Left cardiac atrium (tissue), 4 donors: ENCODE measurements at places on chromosomes 2 and 18. TPM values are rescaled to one million over a fixed set of nuclear protein-coding genes. Genes with fewer than 3 reads are reported as not detected.

MORN2 gene
- total RNA-seq, result 14.3 TPM

DUSP19 gene
- total RNA-seq, result 5.9 TPM

FLACC1 gene
- total RNA-seq, result 4.9 TPM

CPLX4 gene
- not detected for total RNA-seq

PARD6G gene
- total RNA-seq, result 4.1 TPM

DPYSL5 gene
- not detected for total RNA-seq

NT5C1B gene
- not detected for total RNA-seq

CCDC85A gene
- 2.5 TPM for total RNA-seq

SNORC gene
- 0.77 TPM for total RNA-seq

ORMDL1 gene
- total RNA-seq, result 29.7 TPM

SIX2 gene
- 1.3 TPM for total RNA-seq

TBR1 gene
- total RNA-seq, result not detected

MC2R gene
- not detected for total RNA-seq

HADHB gene
- 711 TPM for total RNA-seq

OSBPL6 gene
- 12.2 TPM for total RNA-seq

RAX gene
- not detected for total RNA-seq

GKN2 gene
- not detected for total RNA-seq

IL1RN gene
- 1.5 TPM for total RNA-seq

ESPNL gene
- 0.15 TPM for total RNA-seq

POMC gene
- total RNA-seq, result 5.3 TPM
